ENCODE measurements at places on chromosomes 12 and 14. TPM values are rescaled to one million over a fixed set of nuclear protein-coding genes. Genes with fewer than 3 reads are reported as not detected.

The MMP17 gene
- total RNA-seq = 0.46 TPM

The SSPN gene
- not detected for total RNA-seq

The CLEC2A gene
- total RNA-seq = not detected

The FAM177A1 gene
- 35.4 TPM for total RNA-seq

The C12orf56 gene
- not detected for total RNA-seq

The PLA2G1B gene
- total RNA-seq = 1.3 TPM

The WNK1 gene
- 185 TPM for total RNA-seq

The PIANP gene
- 0.57 TPM for total RNA-seq

The RD3L gene
- not detected for total RNA-seq

The GSC gene
- not detected for total RNA-seq

The CIROP gene
- total RNA-seq = not detected

The BEST3 gene
- not detected for total RNA-seq

The GIT2 gene
- 49.0 TPM for total RNA-seq

The RIMKLB gene
- 7.7 TPM for total RNA-seq

The GZMB gene
- total RNA-seq = 1,179 TPM

The SIRT4 gene
- total RNA-seq = 1.3 TPM

Data from activated T-cell treated with anti-CD3 and anti-CD28 coated beads, Interleukin-2, amount 50 U/mL, for 4 hours (primary cell).